ENCODE measurements at places on chromosomes 4 and X.

- no peak for DNase-seq
Observed at GRCh38 chrX:49286581-49286980, 16.9 kb upstream of the GAGE10 start.

- no peak for DNase-seq
Observed at GRCh38 chrX:24392709-24393108, 32.3 kb downstream of the SUPT20HL1 start.

- no peak for DNase-seq
Observed at GRCh38 chr4:18180122-18180521, 158.6 kb upstream of the LCORL start.

GRCh38 chr4:113339430-113339813 lies 290.0 kb downstream of the ANK2 start:
- DNase-seq, result no peak

- peak; percentile 60 for DNase-seq
Observed at GRCh38 chr4:40227284-40227683, 30.5 kb downstream of the RHOH start.

DNA sequence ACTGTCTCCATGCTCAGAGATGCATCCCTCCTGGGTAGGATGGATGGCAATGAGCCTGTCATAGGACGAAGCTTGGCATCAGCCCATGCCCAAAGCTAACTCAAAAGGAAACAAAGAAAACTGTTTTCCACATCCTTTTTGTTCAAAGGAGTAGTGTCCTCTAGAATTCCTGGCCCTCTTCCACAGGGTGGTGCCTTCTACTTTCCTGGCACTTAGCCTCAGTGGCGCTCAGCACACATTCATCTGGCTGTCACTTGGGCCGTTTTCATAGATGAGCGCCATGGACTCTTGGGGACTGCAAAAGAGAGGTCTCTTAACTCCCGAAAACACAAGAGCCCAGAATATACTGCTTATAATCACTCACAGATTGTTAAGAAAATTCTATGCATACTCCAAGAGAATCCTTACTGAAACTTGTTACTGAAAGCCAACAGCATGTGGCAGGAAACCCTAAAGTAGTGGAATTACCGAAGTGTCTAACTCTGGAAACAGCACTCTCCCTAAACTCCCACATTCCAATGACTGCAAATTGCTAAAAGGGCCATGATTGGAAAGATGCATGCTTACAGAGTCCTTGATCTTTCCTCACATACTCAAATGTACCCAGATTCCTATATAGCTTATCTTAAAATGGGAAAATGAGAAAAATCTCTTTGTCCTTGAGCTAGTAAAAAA lies 110.0 kb downstream of the HS6ST2 start:
- no peak for DNase-seq

DNA sequence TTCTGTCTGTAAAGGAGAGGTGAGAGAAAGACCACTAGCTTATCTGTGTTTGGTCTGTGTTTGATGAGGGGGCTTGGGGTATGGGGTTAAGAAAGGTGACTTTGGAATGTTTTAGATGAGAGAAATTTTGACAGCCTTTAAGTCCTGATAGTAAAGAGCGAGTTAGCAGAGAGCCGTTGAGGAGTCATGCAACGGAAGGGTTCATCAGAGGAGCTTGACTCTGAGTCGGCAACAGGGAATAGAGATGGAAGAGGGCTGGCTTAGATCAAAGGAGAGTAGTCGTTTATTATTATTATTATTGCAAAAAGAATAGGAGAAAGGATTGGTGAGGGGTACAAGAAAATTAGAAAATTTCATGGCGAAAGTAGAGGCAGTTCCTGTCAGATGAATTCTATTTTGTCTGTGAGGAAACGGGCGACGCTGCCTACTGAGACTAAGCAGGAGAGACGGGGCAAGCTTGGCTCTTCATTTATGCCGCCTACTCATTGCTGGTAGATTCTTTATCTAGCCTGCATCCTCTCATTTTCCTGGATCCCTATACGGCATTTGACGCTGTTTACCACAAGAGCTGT lies 473 bp upstream of the VAMP7 start:
- DNase-seq, result peak; percentile 16

DNA sequence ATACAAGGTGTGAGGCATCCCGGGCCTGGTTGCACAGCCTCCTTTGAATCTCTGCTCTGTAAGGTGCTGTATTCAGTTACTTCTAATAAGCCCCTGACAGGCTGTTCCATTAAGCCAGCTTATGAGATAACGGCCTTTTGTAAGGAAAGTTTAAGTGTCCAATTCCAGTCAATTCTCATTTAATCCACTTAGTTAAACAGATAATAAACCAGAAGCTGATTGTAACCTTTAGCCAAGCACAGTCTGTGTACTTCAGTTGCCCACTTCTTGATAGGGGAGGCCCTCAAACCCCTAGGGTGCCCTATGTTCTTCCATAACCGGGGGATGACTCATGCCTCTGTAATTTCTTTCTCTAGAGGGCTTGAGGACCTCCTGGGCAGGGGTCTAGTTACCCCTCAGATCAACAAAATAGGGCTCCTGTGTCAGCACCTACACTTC lies 63.4 kb downstream of the RASL11B start:
- DNase-seq, result peak; percentile 76

- DNase-seq, result peak; percentile 1
Observed at GRCh38 chrX:102339312-102340298, 92.6 kb downstream of the NXF2 start.

GRCh38 chr4:19429684-19430083 lies 822.0 kb upstream of the SLIT2 start:
- no peak for DNase-seq

- DNase-seq, result no peak
Observed at GRCh38 chr4:108829966-108830492, 67.2 kb upstream of the ETNPPL start.

Data from NB4 (cell line).